ENCODE measurements at places on chromosomes 5 and 9. TPM values are rescaled to one million over a fixed set of nuclear protein-coding genes. Genes with fewer than 3 reads are reported as not detected.
A peak's percentile ranks its signal among the peaks of the same experiment; 100 is the strongest.

BTNL8 gene
- total RNA-seq: not detected

JAKMIP2 gene
- 36.8 TPM for total RNA-seq

ZNF879 gene
- total RNA-seq: 6.6 TPM

DNA sequence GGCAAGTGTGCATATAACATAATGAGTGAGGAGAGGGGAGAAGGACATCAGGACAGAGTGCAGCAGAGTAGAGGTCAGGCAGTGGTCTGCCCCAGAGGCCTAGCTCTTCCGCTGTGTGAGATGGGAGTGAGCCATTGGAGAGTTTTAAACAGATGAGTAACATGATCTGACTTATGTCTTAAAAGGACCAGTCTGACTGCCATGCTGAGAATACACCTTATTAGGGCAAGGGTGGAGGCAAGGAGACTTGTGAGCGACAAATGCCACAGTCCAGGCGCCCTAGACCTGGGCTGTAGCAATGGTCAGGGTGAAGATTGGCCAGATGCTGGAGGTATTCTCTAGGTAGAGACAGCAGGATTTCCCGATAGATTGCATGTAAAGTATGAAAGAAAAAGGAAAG is 83.1 kb downstream of the WWC1 start:
- H3K4me3 ChIP-seq: no peak overlapping the region
- no peak overlapping the region for H3K27ac ChIP-seq
- H3K36me3 ChIP-seq: no peaks in the 10 kb centered on the region
- DNase-seq: no peak
- no peaks in the 10 kb centered on the region for H3K27me3 ChIP-seq

DNA sequence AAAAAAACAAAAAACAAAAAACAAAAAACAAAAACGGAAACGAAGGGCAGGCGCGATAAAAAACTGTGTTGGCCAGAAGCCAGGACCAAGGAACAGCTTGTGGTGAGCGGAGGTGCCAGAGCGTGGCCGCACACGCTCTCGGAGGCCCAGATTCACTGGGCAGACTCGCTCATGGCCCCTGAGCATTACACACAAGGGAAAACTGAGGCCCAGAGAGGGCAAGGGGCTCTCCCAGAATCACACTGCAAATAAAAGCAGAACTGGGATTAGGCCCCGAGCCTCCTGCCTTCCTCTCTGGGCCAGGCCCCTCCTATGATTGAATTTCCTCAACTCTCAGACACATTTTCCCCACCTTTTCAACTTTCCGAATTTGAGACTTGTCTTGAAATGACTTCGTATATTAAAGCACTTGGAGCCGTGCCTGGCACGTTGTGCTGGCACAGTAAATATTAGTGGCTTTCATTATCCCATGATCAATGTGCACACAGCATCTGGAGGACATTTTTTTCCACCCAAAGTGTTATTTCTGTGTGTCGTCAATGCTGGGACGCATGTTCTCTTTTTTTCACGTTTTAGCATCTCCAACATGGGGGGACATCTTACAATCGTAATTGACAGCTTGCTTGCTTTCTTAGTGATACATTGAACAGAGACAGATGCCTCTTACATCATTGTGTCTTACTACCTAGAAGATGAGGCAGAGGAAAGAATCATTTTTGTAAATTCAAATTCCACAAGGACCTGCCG is 7.4 kb downstream of the FIBCD1 start:
- H3K36me3 ChIP-seq: no peaks in the 10 kb centered on the region
- H3K4me3 ChIP-seq: no peak overlapping the region
- H3K27ac ChIP-seq: no peak overlapping the region

- H3K27ac ChIP-seq: no peak overlapping the region
- H3K4me1 ChIP-seq: peaks cover 9% of the 10 kb centered on the region
- H3K36me3 ChIP-seq: no peaks in the 10 kb centered on the region
- no peak overlapping the region for H3K4me3 ChIP-seq
- DNase-seq: no peak
Measured at GRCh38 chr9:109250771-109251079, 70.1 kb downstream of the EPB41L4B start.

- H3K36me3 ChIP-seq: peaks cover 7% of the 10 kb centered on the region
- peak; percentile 20 for DNase-seq
- peaks cover 33% of the 10 kb centered on the region for H3K4me1 ChIP-seq
- peak overlapping the region; percentile 5 for H3K27ac ChIP-seq
Measured at GRCh38 chr5:157366741-157367674, 93.0 kb upstream of the NIPAL4 start.

DNA sequence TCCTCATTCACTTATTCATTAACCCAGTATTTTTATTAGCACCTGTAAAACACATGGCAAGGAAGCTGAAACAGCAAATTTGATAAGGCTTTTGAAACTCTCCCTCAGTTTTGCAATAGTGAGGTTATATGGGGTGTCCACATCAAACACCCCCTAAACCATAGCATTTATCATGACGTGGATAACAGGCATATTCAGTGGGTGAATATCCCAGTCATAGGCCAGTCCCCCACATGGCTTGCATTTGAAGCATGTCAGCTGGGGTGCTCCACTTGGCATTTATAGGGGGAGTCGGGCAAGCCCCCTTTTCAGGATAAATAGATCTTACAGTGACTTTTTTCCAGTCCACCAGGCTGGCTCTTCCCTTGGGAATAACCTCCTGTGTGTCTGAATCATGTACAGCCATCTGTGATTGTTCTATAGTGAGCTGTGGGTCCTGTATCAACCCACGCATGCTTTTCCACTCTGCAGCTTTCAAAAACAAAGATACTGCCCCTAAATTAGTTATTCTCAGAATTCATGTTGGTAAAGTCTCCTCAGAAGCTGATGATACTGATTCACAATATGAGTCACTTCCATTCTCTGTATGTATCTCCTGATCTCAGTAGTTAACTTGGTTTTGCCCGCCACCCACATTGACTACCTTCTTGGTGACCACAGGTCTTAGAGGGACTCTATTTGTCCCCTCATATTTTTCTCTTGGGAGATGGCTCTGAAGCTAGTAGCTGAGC is 84.4 kb upstream of the SPIN1 start:
- no peak overlapping the region for H3K27ac ChIP-seq
- DNase-seq: no peak
- H3K4me3 ChIP-seq: no peak overlapping the region
- no peaks in the 10 kb centered on the region for H3K4me1 ChIP-seq

- H3K4me1 ChIP-seq: peaks cover 4% of the 10 kb centered on the region
- H3K27me3 ChIP-seq: no peaks in the 10 kb centered on the region
- no peak overlapping the region for H3K27ac ChIP-seq
- H3K36me3 ChIP-seq: no peaks in the 10 kb centered on the region
- H3K4me3 ChIP-seq: no peak overlapping the region
- no peak for DNase-seq
Measured at GRCh38 chr9:114696814-114697544, 15.0 kb upstream of the TEX48 start.

Data from neural crest cell (in vitro differentiated cells).